ENCODE measurements at places on chromosomes 2 and 18.

- no peak for DNase-seq
These were observed 16.4 kb downstream of the ESPNL start for GRCh38 chr2:238116298-238117198.

DNA sequence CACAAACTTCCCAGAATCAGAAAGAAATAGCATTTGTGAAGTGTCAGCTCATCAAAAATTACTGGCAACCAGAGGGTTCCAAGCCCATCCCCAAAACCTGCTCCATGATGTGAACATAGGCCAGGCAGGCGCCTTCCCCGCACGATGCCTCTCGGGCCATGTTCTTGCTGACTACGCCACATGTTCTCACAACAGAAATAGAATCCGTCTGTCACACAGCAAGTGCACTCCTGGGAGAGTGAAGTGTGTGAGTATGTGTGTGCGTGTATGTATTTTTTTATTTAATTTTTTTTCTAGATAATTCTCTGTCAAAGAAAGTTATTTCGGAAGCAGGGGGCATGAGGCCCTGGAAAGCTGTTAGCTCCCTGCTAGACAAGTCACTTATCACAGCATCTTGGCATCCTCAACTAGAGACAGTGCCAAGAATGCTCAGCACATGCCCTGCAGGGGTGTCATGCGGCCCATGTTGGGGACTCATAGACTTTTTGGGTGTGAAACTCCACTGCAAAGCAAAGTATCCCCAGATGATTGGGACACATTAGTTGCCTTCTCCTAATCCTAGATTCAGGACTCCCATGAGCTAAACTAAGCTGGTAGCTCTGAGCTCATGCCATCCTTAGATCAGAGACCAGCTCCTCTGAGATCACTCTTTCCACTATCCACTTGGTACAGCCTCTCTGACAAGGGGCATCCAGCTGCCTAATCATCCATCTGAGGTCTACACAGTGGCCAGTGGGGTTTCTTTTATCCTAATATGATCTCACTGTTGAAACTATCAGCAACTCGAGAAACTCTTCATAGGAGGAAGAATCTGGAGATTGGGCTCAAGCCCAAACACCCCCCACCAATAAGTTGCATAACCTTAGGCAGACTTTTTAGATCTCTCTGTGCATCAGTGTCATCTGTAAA is 53.2 kb upstream of the CYRIA start:
- no peak for DNase-seq

- no peak for DNase-seq
These were observed at the start of gene SLC16A14 for GRCh38 chr2:230068651-230069055. SLC16A14 (minus strand) TSS chr2:230068924; CDS start chr2:230059352, 9,572 bp downstream.

- no peak for DNase-seq
These were observed 51.1 kb upstream of the RAPH1 start for GRCh38 chr2:203586206-203586605.

DNA sequence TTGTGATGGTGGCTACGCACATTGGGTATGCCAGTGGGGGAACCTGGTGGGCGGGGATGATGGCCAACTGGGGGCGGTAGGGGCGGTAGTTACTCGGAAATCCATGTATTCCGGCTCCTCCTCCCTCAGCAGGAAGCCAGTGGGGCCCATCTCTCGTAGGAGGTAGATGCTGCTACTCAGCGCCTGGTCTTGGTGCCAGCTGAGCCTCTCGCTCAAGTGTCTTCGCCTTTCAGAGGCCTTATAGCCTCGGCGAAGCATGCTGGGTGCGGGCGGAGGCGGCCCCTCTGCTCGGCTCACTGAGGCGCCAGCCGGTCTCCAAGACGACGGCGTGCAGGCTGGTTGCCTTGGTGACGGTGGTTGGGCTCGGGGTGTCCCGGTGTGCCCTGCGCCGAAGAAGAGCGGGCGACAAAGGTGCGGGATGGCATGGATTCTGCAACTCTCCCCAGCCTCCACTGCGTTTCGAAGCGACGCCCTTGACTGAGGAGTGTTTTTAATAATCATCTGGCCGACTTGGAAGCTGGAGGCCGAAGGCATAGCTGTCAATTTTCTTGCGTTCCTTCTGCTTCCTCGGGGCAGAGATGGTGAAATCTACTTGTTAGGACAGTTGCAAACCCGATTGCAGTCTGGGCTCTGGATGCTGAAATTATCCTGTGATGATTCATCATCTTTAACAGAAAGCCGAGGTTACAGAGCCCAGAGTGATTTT is at the start of gene ZSWIM2:
TSS of gene ZSWIM2 (minus strand) at position 298 of the 706 bp plus-strand sequence. CDS start at position 258, 40 bp downstream.
- no peak for DNase-seq

- DNase-seq = no peak
These were observed 288.5 kb upstream of the SLC8A1 start for GRCh38 chr2:40740419-40740818.

DNA sequence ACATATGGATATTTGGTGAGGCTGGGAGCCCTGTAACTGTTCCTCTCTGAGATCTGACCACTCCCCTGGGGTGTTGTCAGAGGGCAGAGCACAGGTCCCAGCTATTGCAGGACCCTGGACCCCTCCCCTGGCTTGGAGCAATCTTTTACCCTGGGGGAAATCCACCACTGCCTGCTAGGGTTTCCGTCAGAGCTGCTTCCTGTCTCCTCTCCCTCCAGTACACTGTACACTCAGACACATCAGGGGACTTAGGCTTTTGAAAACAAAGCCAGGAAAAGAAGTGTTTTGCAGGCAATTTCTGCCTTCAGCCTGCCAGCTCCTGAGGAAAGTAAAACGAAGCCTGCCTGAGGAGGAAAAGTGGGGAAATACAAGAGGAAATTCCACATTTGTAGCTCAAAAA is 13.2 kb upstream of the CEP68 start:
- no peak for DNase-seq

DNA sequence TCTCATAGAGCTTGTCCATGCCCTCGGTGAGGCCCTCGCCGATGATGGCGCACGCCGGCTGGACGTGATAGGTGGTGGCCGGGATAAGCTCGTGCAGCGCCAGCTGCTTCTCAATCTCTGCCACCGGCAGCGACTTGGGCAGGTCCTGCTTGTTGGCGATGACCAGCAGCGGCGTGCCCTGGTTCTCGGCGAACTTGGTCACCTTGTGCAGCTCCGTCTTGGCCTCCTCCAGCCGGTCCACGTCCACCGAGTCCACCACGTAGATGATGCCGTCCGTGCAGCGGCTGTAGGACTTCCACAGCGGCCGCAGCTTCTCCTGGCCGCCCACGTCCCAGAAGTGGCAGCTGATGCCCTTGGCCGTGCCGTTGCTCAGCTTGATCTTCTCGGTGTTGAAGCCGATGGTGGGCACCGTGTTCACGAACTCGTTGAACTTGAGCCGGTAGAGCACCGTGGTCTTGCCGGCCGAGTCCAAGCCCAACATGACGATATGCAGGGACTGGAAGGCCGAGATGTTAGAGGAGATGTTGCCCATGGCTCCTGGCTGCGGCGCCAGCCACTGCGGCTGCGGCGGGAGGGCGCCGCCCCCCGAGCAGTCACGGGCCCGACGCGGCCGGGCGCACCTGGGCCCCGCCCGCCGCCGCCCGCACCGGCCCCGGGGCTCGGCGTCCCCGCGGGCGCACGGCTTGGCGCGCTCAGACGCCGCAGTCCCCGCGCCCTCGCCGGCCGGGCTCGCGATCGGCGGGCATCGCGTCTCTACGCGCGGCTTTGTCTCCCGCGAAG is 636 bp downstream of the ARL4C start:
- DNase-seq = no peak

GRCh38 chr2:216554286-216554685 is 55.6 kb downstream of the RPL37A start:
- DNase-seq = no peak

DNA sequence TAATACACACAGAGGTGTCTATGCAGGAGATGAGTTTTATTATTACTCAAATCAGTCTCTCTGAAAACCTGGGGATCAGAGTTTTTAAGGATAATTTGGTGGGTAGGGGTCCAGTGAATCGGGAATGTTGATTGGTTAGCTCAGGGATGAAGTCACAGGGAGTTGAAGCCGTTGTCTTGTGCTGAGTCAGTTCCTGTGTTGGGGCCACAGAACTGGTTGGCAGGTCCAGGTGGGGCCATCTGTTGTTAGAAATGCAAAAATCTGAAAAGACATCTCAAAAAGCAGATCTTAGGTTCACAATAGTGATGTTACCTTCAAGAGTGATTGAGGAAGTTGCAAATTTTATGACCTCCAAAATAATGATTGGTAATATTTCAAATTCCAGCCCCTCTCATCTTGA is 86.9 kb downstream of the VSNL1 start:
- no peak for DNase-seq

GRCh38 chr18:78420116-78420515 is 559.5 kb upstream of the SALL3 start:
- no peak for DNase-seq

- DNase-seq = no peak
These were observed 1452.6 kb upstream of the ACVR2A start for GRCh38 chr2:146392186-146392585.
